Frontal cortex (tissue), 4 donors: ENCODE measurements at places on chromosomes 16 and 17.

DNA sequence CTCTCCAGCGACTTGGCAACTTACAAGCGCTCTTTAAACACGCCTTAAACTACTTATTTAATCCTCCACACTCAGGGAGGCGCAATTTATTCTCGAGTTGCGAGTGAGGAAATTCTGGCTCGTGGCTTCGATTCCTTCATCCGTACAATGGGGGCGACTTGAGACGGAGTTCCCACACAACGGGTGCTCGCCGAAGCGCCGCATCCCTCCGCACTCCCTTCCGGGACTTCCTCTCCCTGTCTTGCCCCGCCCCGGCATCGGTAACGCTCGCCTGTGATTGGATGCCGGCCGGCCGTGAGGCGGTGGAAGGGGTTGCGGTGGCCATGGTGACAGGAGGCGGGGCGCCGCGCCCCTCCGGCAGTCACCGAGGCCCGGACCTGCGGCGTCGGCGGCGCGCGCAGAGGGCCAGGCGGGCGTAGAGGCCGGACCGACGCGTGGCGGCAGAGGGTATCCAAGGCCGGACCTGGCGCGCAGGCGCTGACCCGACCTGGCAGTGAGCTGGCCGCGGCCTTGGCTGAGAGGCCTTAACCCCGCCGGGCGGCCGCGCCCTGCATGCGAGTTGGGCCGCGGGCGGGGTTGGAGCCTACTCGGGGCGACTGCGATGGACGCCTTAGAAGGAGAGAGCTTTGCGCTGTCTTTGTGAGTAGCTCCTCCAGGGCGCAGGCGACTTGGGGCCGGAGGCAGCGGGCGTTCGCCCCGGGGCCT is at the start of gene ARL2BP:
Gene ARL2BP, plus strand, starts transcription at position 493 of the 705 bp plus-strand sequence. Its CDS starts 109 bp downstream, at position 602.
- peak; percentile 97 for DNase-seq

DNA sequence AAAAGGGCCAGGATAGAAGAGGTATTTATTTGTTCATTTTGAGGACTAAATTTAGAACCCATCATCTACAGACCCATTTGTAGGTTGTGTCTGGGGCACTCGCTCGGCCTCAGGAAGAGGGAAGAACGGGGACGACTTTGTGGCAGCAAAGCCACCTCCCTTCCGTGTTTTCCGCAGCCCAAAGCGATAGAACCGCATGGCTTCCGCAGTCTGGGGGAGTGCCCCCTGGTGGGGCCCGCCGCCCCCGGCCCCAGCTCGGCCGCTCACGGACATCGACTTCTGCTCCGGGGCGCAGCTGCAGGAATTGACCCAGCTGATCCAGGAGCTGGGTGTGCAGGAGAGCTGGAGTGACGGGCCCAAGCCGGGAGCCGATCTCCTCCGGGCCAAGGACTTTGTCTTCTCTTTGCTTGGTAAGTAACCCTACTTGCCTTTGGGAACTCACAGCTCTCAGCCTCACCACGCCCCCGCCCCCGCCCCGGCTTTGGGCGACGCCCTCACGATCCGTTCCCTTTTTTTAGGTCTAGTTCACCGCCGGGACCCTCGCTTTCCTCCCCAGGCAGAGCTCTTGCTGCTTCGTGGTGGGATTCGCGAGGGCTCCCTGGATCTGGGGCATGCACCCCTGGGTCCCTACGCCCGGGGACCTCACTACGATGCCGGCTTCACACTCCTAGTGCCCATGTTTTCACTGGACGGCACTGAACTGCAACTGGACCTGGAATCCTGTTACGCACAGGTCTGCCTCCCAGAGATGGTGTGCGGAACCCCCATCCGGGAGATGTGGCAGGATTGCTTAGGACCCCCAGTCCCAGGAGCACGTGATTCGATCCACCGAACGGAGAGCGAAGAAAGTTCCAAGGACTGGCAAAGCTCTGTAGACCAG is 681 bp downstream of the TMEM102 start:
- no peak for DNase-seq

DNA sequence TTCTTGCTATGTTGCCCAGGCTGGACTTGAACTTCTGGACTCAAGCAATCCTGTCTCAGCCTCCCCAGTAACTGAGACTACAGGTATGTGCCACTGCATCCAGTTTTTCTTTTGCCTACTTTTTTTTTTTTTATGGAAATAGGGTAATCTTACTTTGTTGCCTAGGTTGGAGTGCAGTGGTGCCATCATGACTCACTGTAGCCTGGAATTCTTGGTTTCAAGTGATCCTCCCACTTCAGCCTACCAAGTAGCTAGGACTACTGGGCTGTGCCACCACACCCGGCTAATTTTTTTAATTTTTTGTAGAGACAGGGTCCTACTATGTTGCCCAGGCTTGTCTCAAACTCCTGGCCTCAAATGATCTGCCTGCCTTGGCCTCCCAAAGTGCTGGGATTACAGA is 10.0 kb downstream of the LRRC36 start:
- DNase-seq = no peak

DNA sequence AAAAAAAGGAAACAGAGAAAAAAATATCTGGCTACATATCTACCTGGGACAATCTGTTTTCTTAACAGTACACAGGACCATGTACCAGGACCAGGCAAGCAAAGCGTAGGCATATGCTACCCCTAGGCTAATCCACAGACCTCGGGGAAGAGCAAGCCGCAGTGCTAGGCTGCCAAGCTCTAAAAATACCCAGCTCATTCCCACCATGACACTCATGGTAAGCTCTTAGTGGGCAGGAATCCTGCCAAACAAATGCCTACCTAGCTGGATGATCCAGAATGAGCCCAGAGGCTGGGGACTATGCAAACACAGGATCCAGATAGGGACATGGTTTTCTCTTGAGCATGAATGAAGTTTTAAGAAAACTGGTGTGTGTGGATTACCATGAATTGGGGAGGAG is 95.6 kb downstream of the GRIN2A start:
- no peak for DNase-seq

DNA sequence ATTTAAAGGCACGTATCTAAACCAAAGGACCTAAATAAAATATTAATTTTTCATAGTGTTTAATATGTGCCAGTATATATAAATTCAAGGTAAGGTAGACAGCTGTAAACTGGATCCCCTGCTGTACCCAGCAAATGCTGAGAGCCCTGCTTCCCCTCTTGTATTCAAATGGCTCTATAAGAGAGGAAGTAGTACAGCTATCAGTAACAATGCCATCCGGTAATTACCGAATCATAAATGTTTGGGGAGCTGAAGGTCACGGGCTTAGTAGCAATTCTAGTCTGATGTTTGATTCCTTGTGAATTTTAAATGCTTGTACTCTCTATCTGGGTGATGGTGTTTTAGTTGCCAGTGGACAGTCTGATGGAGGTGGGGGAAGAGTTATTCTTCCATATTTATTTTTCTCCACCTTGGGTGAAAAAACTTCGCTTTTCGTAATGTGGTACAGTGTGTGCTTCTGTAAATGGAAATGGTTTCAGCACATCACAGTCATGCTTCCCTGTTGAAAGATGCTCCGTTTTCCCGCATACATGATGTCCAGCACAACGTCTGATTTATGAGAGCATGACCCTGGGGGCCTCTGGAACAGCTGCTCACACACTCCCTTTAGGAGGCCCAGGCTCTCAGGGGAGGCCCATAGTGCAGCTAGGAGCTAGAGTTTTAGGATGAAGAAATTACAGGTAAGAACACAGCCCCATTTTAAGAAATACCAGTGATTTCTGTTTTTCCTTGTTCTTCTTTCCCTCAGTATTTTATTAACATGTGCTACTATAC is 423.9 kb downstream of the WWOX start:
- DNase-seq = no peak

DNA sequence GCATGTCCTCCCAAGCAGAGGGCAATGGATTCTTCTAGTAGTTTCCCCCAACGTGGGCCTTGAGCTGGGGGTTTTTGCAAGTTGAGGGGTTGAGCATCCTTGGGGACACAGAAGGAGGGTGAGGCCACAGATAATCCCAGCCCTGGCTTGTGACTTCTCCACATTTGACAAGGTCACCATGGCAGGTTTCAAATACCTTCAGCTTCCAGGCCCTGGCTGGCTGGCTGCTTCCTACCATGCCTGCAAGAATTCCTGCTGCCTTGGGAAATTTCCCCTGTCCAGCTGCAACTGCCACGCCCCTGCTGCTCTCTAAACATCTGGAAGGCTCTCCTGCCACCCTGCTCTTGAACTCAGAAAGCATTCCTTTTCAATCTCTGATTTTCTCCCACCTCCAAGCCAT is 41.3 kb downstream of the HS3ST2 start:
- no peak for DNase-seq

- no peak for DNase-seq
These were observed 24.8 kb upstream of the RCVRN start for GRCh38 chr17:9929871-9930270.

- DNase-seq = no peak
These were observed 9.4 kb upstream of the CNEP1R1 start for GRCh38 chr16:50015631-50016030.
